T-helper 22 cell (primary cell): ENCODE measurements at places on chromosomes 6 and 20.

GRCh38 chr6:130944486-130944885, 117.3 kb downstream of the SMLR1 start:
- DNase-seq: no peak

DNA sequence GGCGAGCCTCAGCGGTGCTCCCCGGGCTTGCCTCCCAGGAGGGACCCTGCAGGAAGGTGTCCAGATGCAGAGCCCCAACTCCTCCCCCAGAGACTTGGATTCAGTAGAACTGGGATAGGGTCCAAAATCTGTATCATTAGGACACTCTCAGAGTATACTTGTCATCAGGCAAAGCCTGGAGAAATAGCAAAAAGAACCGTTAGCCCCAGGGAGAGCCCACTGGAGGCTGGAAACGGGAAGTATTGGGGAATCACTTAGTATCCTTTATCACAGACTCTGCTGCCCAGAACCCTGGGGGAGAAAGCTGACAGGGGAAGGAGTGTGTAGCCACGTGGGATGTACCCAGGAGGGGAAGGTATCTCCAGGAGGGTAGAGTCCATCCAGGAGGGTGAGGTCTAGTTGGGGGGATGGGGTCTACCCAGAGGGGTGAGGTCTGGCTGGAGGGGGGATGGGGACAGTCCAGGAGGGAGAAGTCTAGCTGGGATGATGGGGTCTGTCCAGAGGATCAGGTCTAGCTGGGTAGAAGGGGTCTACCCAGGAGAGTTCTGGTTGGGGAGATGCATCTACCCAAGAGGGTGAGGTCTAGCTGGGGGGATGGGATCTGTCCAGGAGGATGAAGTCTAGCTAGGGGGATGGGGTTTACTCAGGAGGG, 107.2 kb downstream of the LY86 start:
- no peak for DNase-seq

- no peak for DNase-seq
Measured at GRCh38 chr20:63066506-63067265, 59.9 kb upstream of the BHLHE23 start.

GRCh38 chr6:154954347-154954746, 40.8 kb upstream of the TIAM2 start:
- no peak for DNase-seq

GRCh38 chr6:156449569-156449968, 327.6 kb upstream of the ARID1B start:
- no peak for DNase-seq

DNA sequence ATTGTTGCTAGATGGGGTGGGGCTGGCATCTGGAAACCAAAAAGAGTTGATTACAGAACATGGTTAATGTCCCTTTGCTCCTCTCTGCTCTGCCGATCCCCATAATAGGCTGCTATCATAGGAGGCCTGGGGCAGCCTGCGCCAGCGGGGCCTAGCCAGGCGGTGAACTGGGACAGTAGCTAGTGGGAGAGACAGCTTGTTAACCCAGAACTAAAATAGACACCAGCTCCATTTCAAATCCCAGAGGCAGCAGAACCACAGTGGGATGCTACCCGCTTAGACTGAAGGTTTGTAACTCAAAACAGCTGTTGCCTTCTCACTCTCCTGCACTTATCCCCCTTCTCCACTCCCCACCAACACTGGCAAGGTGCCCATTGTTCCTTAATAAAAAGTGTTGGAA, 98.5 kb downstream of the SSR1 start:
- DNase-seq: no peak

GRCh38 chr20:59627298-59627697, 23.0 kb downstream of the PHACTR3 start:
- DNase-seq: no peak

DNA sequence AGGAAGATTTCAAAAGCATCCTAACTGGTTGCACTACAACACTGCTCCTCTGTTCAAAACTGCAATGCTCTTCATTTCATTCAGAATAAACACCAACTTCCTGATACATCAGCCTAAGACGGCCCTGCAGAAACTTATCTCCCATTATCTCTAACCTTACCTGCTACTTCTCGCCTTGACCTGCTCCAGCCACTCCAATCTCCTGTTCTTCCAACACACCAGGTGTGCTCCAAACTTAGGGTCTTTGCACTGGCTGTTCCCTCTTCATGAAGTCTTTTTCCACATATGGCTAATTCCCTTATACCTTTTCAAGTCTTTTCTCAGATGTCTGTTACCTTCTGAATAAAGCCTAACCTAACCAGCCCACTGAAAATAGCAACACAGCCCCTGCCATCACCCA, 32.1 kb downstream of the PHIP start:
- no peak for DNase-seq

- DNase-seq: no peak
Measured at GRCh38 chr6:2658788-2659187, 91.9 kb downstream of the MYLK4 start.
